ENCODE measurements at places on chromosomes 3 and 15.

DNA sequence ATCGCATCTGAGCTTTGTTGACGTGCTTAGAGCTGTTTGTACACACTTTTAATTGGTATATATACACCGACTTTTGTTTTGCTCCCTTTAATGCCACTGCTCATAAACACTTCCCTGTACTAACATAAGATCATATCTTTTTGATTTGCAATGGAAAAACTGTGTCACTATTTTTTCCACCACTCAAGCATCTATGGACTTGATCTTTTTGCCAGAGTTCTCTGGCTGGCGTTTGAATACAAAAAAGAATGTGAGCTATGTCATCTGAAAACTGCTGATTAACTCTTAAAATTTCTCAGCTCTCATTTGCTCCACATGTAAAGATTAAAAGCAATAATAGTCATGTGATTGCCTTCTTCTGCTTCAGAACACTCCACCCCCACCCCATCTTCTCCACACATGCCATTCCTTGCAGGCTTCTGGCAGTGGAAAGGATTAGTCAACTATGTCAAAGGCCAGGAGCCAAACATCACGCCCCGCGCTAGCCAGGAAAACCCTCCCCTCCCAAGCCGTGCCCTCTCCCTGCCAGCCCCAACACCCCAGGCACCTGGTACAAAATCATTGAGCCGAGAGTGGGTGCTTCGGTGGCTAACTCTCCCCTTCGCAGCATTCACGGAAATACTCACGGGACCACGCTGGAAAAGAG is 123.4 kb upstream of the MEF2A start:
- DNase-seq: peak; percentile 86

GRCh38 chr15:85116925-85117646 is 135.4 kb downstream of the PDE8A start:
- DNase-seq: no peak

- no peak for DNase-seq
Observed at GRCh38 chr15:101536166-101536874, 46.8 kb upstream of the PCSK6 start.

DNA sequence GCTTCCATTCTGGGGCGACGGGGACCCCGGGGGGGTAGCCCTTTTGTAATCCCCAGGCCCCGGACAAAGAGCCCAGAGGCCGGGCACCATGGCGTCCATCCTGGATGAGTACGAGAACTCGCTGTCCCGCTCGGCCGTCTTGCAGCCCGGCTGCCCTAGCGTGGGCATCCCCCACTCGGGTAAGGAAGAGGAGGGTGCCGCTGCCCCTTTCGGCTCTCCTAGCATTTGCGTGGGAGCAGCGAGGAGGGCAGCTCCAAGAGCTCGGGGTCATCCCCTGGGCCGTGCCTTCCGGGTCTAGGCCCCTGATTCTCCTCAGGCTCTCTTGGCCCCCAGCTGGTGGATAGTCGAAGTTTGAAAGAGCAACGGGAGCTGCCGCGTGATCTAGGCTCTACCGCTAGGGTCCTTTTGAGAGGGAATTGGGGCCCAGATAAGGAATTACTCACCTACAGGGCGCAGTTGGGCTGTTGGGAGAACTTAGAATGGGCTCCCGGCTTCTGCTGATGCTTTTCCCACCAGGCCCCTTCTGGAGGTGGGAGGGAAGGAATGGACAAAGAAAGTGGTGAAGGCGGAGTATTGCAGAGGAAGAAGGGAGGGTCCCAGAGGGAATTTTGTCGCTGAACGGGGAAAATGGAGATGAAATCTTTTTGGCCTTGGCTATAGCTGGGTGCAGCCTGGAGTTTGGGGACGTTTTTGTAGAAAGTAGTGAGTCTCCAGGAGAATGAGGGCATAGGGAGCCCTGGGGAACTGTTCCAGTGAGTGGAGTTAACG is 615 bp downstream of the VPS18 start:
- peak; percentile 68 for DNase-seq

DNA sequence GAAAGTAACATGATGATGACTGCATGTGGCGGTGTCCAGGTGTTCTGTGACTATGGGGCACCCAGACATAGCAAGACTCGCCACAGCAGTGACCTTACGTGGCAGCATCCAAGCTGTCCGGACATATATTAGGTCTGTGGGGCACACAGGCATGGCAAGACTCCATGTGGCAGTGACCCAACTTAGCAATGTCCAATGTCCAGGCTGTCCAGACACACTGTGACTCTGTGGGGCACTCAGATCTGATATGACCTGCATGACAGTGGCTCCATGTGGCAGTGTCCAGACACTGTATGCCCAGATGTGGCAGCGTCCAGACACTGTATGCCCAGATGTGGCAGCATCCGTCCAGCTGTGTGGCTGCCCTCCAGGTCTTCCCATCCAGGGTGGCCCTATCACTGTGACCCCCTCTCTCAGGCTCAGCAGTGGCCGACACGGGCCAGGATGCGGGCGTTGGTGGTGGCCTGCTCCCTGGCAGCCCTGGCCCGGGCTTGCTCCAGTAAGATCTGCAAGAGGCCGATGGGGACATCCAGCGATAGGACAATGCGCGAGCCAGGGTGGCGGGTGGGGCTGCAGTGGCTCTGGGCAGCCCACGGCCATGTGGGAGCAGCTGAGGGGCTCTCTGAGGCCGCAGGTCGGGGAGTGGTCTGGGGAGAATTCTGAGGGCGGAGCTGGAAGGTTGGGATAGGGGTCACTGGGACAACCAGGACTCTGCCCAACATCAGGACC is 1.1 kb downstream of the UCN2 start:
- no peak for DNase-seq

DNA sequence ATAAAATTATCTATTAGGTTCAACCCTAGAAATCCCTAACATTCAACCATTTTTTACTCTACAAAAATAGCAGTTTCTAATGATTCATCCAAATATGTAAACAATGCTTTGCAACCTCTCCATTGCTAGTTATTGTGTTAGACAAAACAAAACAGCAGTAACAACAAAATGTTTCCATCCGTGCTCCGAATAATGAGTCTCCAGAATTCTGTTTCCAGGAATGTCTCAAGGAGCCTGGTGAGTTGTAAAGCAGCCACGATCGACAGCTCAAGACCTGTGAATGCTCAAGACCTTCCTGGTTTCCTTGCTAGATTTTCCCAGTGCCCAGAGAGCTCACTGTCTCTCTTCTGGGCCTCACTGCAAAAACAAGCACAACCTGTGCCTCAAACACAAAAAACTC is 49.9 kb downstream of the CHRD start:
- DNase-seq: no peak

GRCh38 chr3:67526246-67526645 is 128.2 kb downstream of the SUCLG2 start:
- DNase-seq: peak; percentile 96

DNA sequence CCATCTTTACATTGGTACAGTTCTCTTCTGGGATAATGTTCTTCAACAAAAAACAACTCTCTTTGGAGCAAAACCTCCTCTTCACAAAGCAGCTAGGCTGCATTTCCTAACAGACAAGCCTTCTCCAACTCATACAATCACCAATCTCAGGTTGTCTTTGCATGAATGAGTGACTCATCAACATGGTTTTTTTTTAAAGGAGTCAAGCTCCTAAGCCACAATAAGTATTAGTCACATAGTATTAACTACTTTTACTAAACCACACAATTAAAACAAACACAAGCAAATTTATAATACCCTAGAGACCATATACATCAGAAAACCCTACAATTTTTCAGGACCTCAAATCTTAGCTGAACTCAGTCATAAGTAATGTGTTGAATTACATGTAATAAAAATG is 137.4 kb downstream of the TBC1D5 start:
- peak; percentile 85 for DNase-seq

- no peak for DNase-seq
Observed at GRCh38 chr3:114052216-114052615, 4.1 kb downstream of the CCDC191 start.
